SW 1271 (cell line): ENCODE measurements at places on chromosomes 7 and 10.

GRCh38 chr7:143401265-143401664 is 7.4 kb downstream of the EPHA1 start:
- DNase-seq, result no peak

DNA sequence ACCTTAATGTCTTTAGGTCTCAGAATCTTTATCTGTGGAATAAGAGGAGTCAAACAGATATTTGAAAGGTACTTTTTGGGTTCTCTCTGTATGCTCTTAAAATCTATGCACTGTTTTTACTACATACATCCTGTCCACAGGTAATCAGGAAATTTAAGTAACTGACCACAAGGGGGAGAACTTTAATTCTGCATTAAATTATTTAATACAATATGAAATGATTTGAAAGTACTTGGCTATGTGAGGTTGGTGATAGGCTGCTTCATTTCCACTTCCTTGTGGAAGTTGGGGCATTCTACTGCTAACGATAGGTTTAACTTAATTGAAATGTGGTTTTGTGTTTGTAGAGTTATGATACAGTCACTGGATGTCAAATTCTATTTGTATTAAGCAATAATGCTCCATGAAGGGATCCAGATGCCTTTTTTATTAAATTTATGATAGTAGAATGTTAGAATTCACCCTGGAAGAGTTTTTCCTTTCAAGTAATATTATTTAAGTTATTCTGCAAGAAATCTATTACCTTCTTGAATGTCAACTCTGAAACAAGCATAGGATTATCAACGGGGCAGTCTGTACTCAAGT is 6.0 kb downstream of the TEX47 start:
- DNase-seq, result no peak

- no peak for DNase-seq
These were observed 59.3 kb upstream of the LRRC4 start for GRCh38 chr7:128090492-128090891.

DNA sequence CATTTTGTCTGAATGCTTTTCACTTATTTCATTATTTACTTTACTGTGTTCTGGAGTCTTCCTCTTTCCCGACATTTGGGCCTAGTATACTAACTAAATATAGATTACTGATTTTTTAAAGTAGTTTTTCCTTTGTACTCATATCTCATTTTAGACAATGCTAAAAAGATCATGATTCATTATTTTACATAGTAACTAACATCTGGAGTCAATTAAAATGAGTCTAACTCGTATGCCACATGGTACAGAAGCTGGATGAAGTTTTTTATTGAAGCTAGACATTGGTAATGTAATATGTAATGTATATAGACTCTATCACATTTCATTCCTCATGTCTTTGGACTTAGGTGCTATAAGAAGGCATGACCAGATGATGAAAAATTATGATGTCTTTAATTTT is 156.3 kb upstream of the HGF start:
- no peak for DNase-seq

DNA sequence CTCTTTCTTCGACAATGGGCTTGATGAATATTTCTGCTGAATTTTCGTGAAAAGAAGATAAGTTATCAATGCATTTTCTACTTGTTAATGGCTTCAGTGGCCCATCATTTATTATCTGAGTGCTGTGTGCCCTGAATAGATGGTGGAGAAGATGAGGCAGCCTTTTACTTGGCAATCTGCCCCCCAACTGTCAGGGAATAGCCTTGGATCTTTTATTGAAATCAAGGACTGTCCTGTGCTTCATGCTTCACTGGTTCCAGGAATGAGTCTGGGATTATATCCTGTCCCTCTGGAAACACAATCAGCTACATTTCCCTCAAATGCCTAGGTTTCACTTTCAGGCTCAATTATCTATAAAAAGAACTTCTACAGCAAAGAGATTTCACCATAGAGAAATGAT is 75.9 kb upstream of the NXPH1 start:
- DNase-seq, result no peak

GRCh38 chr7:128904381-128905197 is 5.9 kb downstream of the KCP start:
- DNase-seq, result no peak

- no peak for DNase-seq
These were observed 6.8 kb downstream of the PRPF18 start for GRCh38 chr10:13593535-13593934.

- DNase-seq, result no peak
These were observed 539.8 kb upstream of the GALNT17 start for GRCh38 chr7:70592171-70592570.

DNA sequence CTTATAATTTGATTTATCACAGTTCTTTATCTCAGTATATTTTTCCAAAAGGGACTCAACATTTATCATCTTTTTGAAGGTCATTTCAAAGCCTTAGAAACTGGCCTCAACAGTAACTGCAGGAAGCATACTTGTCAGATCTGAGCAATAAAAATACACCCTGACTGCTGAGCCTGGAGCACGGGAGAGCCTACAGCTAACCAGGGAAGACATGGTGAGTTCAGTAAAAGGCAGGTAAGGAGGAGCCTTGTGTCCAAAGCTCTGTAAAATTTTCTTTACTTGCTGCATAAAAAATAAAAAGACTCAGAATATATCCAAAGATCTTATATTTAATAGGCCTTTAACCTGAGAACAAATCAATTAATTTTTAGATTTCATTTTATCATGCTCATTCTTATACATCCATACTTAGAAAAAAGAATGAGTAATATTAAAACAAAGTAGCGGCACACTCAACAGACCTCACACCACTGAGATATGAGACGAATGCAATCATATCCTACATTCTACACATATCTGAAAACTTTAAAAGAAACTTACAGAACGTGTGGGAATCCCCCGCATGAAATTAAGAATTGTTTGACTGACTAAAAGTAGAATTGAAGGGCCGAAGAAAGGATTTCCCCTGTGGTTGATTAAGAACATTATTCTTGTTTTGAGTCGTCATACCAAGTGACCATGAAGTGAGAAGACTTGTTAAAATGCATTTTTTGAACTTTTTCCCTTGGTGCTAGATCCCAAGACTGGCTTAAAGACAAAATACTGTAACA is 296.4 kb upstream of the MKLN1 start:
- no peak for DNase-seq

GRCh38 chr10:61844116-61844822 is 57.2 kb upstream of the ARID5B start:
- DNase-seq, result no peak

DNA sequence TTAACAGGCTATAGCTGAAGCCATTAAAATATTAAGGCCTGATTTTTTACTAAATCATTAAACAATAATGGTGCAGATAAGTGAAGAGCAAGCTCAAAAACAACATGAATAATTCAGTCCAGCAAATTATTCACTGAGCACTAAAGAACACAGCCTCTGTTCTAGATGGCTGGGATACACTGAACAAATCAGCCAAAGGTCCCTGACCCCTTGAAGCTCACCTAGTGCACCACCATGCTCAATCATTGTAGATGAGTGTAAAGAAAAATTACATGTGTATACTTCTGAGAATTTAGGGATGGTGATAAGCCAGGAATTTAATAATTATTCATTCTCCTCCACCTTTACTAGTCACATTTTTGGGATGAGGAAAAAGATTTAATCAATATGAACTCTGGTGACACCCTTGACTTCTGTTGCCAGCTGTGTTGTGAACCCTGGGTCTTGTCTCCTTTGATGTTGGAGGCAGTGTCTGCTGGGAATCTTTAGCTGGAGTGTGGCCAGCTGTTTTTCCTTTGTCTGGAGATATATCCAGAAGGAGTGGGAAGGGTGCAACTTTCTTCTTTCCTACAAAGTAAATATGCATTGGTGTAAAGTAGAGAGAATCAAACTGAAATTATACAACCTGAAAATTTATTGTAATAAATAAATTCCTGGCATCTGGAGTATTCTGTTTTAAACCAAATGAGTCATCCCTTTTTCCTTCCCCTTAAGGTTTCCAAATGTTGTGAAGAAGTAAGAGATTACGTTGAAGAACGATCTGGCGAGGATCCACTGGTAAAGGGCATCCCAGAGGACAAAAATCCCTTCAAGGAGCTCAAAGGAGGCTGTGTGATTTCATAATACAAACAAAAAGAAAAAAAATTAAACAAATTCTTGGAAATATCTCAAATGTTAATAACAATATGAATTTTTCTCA is 4.0 kb downstream of the GNGT1 start:
- peak; percentile 8 for DNase-seq

DNA sequence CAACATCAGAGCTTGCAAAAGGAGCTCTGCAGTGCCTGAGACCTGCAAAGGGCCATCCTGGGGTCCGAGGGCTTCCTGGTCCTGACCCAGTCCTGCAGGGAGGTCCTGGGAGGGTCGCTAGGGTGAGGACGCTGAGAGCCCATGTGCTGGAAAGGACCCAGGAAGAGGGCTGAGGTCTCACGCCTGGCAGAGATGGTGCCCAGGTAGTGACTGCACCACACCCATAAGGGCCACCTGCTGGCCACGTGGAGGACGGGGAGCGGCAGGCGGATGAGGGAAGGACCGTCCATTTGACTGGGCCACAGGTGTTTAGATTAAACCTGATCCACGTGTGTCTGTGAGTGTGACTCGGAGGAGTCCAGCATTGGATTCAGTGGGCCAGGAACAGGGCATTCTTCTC is 392.8 kb downstream of the DNAJB6 start:
- no peak for DNase-seq

GRCh38 chr10:12154516-12154915 is 25.0 kb downstream of the SEC61A2 start:
- DNase-seq, result no peak

DNA sequence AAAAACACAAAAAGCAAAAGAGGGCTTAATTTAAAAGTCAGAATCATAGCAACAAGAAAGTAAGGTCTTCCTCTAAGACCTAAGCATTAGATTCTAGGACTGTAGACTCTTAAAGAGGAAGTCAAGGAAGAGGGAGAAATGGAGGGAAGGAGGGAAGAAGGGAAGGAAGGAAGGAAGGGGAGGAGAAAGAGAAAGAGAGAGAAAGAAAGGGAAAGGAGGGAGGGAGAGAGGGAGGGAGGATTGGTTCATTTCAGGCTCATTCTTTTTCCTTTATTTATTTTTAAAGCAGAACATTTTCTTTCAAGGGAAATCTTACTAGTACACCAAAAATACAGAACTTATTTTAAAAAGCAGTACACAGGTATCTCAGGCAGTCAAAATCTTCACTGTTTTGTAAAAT is 81.1 kb downstream of the DLG5 start:
- no peak for DNase-seq

- DNase-seq, result no peak
These were observed 39.2 kb upstream of the GARS1 start for GRCh38 chr7:30555525-30555924.

DNA sequence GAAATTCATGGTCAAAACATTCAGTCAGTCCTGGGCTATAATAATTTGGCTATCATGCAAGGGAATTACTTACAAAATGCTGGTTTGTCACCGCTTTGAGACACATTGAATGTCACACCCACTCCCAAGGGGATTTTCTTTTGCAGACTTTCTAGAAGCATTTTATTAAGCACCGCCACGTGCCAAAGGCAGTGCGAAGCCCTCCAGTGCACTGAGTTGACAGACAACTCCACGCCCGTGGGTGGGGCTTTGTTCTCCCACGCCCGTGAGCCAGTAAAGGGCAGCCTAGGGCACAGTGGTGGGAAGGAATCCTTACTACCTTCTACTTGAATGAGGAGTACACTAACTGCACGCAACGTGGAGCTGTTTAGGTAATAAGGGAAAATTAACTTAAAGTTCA is 515.8 kb downstream of the KCNMA1 start:
- DNase-seq, result no peak

DNA sequence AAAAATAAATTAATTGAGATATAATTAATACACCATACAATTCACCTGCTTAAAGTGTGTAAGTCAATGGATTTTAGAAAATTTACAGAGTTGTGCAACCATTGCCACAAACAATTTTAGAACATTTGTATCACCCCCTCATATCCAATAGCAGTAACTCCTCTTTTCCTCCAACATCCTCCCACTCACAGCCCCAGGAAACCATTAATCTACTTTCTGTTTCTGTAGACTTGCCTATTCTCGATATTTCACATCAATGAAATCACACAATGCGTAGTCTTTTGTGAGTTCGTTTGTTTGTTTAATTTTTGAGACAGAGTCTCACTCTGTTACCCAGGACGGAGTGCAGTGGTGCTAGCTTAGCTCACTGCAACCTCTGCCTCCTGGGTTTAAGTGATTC is 13.7 kb upstream of the HERC4 start:
- DNase-seq, result no peak

GRCh38 chr10:17682236-17682946 is 38.4 kb downstream of the STAM start:
- no peak for DNase-seq

- no peak for DNase-seq
These were observed 2.9 kb upstream of the WDFY4 start for GRCh38 chr10:48681740-48682139.

GRCh38 chr7:111785076-111785475 is 222.8 kb upstream of the IMMP2L start:
- DNase-seq, result no peak
